NK-92 treated with Interleukin-12 subunit alpha and Interleukin-12 subunit beta, amount 100 ng/mL, for 24 hours (cell line): ENCODE measurements at places on chromosomes 5 and 9.

- DNase-seq = no peak
Measured at GRCh38 chr9:107784235-107784958, 294.8 kb upstream of the KLF4 start.

DNA sequence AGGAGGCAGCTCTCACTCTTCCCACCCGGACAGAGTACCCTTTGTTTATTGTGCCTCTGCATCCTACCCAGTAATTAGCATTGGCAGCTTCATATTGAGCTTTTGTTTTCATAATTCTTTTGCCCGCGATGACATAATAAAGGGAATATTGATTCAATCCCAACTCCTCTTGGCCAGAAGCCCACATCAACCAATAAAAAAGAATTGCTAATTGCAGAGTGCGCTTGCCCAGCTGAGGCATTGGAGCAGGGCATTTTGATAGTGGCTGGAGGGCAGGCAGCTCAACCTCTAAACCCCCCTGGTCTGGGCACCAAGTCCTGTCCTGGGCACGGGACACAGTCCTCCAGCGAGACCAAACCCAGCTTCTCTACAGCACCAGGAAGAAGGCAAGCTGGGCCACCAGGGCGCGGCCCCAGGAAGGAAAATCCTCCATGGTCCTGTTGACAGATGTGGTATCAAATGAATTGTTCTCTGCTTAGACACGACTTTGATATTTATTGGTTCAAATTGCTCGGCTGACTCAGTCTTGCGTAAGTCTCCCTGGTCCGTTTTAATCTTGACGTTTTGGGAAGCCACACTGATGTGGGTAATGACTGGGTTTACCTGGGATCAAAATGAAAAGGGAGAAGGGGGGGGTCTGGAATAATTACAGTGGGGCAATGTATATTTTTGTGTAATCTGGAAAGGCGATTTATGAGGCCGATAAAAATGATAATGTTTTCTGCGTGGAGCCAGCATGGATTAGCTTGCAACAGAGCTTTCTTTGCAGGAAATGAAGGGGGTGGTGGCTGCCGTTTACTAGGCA, 220.7 kb upstream of the MSX2 start:
- no peak for DNase-seq

DNA sequence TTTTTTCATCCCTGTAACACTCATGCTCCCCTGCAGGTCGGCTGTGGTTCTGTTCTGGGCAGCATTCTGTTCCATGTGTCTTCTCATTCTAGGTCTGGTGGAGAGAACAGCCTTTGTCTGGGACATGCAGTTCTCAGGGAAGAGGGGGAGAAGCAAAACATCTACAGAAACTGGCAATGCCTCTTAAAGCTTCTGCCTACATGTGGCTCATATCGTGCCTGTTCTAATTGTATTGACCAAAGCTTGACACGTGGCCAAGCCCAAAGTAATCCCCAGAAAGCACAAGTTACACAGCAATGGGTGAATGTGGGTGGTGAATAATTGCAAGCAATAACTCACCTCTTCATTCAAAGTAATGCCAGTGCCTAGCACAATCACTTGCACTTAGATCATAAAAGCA, 218.2 kb upstream of the IL12B start:
- no peak for DNase-seq

GRCh38 chr9:5874048-5874447, 16.6 kb upstream of the MLANA start:
- no peak for DNase-seq

GRCh38 chr5:32770444-32770843, 59.3 kb downstream of the NPR3 start:
- no peak for DNase-seq

GRCh38 chr5:95141141-95141540, 143.8 kb downstream of the MCTP1 start:
- no peak for DNase-seq

GRCh38 chr9:17742067-17742466, 163.2 kb downstream of the SH3GL2 start:
- no peak for DNase-seq

DNA sequence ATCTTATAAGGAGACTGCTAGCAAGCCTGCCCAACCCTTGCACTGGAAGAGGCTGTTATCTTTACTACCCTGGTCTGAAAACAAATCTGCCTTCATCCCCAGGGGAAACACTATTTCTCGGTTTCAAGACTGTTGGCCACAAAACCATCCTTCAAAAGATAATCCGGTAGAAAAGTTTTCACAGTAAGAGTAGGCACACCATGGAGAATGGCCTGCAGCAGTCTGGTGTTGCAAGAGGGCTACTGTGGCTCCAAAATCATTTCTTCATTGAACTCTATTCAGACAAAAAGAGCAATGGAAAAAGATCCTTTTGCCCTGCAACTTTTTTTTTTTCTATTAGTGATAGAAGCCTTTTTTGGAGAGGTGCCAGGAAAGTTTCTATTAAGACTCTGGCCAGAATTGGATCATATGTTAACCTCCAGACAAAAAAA, 163.9 kb downstream of the ARHGEF28 start:
- DNase-seq = no peak

GRCh38 chr5:128773378-128773777, 191.9 kb upstream of the SLC27A6 start:
- no peak for DNase-seq

DNA sequence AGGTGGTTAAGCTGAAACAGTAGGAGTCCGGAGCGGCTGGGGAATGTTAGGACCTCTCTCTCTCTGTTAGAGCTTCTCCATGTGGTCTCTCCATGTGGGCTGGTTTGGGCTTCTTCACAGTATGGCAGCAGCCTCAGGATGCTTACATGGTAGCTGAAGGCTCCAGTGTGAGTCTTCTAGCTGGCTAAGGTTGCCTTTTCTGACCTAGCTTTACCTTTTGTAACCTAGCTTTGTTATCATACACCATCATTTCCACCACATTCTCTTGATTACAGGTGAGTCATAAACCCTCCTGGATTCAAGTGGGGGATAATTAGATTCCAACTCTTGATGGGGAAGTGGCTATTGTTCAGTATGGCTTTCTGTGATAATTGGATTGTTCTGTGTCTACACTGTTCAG, 98.5 kb downstream of the MTREX start:
- DNase-seq = no peak

DNA sequence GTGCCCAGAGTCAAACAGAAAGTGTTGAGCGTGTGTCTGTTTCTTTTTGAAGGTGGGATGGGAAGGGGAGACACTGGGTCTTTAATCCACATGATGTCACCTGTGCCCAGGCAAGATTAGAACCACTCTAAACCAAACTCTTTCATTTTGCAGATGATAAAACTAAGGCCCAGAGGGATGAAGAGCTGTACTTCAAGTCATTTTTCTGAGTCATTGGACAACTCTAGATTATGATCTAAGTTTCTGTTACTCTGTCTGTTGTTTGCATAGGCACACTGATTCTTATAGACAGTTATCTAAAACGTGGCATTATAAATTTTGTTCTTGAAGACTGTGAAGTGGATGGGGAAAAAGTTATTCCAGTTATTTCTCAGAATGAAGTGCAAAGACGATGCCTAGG, 48.8 kb downstream of the MAST4 start:
- DNase-seq = no peak

GRCh38 chr9:89491694-89492093, 6.2 kb downstream of the SEMA4D start:
- no peak for DNase-seq

GRCh38 chr9:129435988-129436717, 184.7 kb downstream of the C9orf50 start:
- DNase-seq = no peak

DNA sequence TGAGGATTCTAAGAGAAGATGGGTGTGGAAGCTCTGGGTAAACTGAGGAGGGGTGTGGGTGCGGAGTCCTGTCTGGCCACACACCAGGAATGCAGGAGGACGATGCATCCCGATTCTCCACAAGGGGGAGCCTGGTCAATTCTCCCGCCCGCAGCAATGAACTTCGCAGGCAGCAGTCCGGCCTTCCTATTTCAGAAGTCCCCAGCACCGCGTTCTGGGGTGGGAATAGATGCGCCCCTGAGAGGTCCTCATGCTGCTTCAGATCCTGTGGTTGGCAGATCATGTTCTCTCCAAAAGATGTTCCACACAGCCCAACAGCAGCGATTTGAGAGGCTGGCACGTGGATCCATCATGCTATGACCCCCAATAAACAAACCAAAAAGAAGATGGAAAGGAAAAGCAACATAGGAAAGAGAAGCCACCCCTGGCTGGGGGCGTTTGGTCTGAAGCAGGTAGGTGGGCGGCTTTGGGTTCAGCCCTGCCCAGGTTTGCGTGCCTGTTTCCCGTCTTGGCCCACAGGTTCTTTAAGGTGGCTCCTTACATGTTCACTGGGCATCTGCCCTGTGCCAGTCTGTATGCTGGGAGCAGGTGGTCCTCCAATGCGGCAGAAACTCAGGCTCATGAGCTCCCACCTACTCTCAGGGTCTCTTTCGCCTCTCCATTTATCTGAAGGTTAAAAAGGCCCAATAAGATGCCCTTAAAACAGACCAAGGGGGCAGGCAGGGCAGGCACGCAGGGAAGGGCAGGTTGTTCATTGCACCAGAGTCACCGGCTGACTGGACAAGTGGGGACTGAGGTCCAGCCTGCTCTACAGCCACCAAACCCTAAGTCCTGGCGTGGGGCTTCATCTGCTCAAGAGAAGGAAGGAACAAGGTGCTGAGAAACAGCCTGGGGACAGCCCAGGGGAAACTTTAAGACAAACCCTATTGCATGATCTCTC, 171.6 kb downstream of the PAX5 start:
- DNase-seq = no peak

- DNase-seq = no peak
Measured at GRCh38 chr9:127132921-127133647, 10.6 kb upstream of the ANGPTL2 start.
